ENCODE measurements at places on chromosomes 1 and 21. TPM values are rescaled to one million over a fixed set of nuclear protein-coding genes. Genes with fewer than 3 reads are reported as not detected.

The KCNC4 gene
- 2.0 TPM for total RNA-seq

The DENND2C gene
- total RNA-seq = 0.11 TPM

The LDLRAD2 gene
- total RNA-seq = not detected

The SPATA45 gene
- total RNA-seq = not detected
